ENCODE measurements at places on chromosomes 12 and 14.

DNA sequence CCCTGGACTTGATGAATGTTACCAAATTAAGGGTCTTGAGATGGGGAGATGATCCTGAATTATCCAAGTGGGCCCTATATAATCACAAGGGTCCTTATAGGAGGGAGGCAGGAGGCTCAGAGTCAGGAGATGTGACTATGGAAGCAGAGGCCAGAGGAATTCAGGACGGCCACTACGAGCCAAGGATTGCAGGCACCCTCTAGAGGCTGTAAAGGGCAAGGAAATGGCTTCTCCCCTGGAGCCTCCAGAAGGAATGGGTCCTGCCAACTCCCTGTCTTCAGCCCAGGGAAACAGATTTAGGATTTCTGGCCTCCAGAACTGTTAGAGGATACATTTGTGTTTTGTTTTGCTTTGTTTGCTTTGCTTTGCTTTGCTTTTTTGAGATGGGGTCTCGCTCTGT lies 8.8 kb downstream of the BDKRB1 start:
- peak; percentile 18 for DNase-seq

GRCh38 chr14:81289516-81289915 lies 68.8 kb upstream of the GTF2A1 start:
- no peak for DNase-seq

DNA sequence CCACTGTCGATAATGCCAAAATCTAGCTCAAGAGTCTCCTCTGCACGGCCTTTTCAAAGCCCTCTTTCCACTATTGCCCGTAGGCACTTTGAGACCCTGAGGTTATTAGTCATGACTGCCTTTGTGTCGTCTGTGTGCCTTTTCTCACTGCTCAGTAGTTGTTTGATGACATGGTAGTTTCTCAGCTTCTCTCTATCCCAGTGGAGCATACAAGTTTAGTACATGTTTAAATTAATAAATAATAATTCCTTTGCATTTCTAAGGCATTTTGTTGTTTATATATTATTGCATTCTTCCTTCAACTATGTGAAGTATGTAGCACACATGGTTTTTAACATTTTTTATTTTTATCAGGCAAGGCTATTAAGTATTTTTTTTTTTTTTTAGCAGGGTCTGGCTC lies 458.1 kb downstream of the PCNX1 start:
- no peak for DNase-seq

- no peak for DNase-seq
Observed at GRCh38 chr12:125249066-125249824, 184.0 kb downstream of the AACS start.

GRCh38 chr12:51346581-51346980 lies at the start of gene CELA1:
TSS of gene CELA1 (minus strand) at chr12:51346679. CDS start at chr12:51346638, 41 bp downstream.
- no peak for DNase-seq

GRCh38 chr12:68453876-68454275 lies 121.7 kb upstream of the MDM1 start:
- DNase-seq, result no peak
